ENCODE measurements at places on chromosomes 13 and 19.
A peak's percentile ranks its signal among the peaks of the same experiment; 100 is the strongest.

GRCh38 chr19:41945135-41945766, 13.9 kb downstream of the RABAC1 start:
- DNase-seq = no peak

GRCh38 chr19:2416321-2417097, 10.9 kb downstream of the TIMM13 start:
- DNase-seq = no peak

DNA sequence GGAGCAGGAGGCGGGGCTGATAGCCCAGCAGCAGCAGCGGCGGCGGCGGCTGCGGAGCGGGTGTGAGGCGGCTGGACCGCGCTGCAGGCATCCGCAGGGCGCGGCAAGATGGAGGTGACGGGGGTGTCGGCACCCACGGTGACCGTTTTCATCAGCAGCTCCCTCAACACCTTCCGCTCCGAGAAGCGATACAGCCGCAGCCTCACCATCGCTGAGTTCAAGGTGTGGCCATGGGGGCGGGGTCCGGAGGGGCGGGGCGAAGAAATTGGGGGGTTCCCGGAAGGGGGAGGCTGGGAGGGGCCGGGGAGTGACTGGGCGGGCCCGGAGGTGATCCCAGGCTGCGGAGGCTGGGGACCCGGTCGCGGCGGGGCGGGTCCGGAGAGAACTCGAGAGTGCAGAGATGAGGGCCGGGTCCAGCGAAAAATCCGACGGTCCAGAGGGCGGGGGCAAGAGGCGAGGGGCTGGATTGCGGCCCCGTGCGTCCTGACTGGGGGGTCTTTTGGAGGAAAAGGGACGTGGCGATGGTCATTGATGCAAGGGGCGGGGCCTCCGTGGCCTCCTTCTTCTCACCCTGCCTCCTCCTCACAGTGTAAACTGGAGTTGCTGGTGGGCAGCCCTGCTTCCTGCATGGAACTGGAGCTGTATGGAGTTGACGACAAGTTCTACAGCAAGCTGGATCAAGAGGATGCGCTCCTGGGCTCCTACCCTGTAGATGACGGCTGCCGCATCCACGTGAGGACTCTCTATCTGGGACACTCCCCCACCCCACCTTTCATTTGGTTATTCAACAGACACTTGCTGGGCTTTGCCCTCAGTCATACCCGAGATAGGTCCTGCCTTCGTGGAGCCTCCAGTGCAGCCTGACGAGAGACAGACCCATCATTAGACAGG, at the start of gene TBCB:
TSS of gene TBCB (plus strand) at position 16 of the 891 bp plus-strand sequence. CDS start at position 109, 93 bp downstream.
- DNase-seq = no peak

GRCh38 chr19:8148410-8149260, 757 bp downstream of the FBN3 start:
- peak; percentile 72 for DNase-seq

- no peak for DNase-seq
Observed at GRCh38 chr13:46751811-46752635, 44.9 kb downstream of the ESD start.

DNA sequence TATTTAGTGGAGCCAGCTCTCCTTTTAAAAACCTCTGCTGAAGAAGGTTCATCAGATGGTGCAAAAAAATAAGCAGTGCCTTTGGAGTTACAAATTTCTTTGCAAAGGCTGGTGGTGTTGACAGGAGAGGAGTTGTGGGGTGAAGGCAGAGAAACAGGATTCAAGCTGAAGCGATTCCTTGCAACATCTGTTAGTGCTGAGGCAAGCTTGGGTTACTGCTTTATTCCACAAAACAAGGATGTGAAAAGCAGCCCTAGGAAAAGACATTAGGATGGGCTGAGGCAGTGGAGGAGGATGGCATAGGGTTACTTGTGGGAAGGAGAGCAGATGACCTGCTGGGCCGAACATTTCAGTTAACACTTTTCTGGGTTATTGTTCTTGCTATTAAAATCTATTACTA, 390.7 kb downstream of the DLEU7 start:
- DNase-seq = no peak

DNA sequence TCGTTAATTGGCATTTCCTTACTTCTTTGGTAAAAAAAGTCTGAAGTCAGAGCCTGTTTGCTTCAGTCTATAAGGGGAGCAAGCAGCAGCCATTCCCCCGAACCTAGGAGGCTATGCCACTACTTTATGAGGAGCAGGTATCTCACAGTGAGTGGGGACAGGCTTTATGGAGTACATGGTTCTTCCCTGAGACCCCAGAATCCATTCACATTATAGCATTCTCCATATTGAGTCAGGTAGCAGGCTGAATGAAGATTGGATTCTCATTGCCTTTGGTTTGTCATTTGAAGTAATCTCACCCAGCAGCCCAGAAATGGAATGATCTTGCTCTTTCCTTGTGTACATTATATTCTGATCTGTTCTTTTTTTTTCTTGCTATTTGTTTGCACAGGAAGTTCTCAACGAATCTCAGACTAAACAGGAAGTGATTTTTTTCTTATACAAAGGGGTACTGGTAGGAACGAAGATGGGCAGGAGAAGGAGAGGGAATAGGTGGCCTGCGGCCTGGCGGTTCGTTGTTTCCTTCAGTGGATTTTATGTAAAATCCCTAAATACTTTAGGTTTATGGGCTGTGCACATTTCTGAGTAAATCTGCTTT, 74.4 kb downstream of the ARHGAP35 start:
- DNase-seq = no peak

GRCh38 chr13:24036115-24036514, 124.4 kb upstream of the SPATA13 start:
- DNase-seq = no peak

DNA sequence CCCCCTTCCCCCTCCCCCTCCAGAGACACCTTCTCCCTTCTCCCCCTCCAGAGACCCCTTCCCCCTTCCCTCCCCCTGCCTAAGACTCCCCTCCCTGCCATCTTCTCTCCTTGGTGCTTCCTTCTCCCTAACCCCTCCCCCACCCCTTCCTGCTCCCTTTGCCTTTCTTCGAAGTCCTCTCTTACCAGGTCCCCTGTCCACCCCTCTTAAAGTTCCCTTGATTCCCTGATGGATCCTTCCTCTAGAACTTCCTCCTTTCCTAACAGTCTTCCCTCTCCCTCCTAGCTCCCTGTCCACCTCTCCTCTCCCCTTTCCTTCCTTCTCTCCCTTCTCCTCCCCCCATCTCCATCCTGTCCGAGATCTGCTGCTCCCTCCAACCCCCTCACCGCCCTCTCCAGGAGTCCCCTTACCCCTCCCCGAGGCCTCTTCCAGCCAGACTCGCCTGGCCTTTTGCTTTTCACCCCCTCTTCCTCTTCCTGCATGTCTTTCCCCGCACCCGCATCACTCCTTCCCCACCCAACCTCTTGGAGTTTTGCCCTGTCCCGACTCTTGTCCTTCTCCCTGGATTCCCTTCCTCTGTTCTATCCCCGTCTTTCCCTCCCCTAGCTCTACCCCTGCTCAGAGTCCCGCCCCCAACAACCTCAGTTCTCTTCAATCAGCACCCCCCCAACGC, 3.1 kb downstream of the TNFSF9 start:
- no peak for DNase-seq

DNA sequence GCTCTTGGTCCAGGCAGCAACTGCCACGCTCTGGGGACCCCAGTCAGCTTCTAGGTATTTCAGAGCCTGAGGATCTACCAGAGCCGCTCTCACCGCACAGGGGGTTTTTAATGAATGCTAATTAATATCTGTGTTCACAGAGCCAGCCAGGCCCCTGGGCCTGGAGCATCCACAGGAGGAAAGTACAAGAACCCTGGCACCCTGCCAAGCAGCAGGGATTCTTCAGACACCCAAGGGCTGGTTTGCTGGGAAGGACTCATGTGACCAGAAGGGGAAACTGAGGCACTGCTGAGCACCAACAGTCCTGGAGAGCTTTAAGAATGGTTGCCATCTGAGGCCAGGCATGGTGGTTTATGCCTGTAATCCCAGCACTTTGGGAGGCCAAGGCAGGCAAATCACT, 38.0 kb upstream of the ADGRE5 start:
- no peak for DNase-seq

DNA sequence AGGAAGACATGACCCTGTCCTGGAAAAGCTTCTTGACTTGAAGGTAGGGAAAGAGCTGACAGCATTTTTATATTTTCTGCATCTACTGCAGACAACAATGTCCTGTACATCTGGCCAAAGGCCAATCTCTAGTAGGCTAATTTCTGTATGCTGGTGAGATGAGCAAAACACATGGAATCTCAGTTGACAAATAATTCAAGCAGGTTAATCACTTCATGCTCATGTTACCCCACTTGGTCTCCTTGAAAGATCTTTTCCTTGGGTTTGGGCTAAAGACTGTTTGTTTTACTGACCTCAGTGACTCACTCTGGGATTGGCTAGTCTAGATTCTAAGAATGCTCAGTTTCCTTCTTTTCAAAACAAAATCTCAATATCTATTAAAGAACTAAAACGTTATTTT, 298.8 kb downstream of the LMO7 start:
- no peak for DNase-seq

DNA sequence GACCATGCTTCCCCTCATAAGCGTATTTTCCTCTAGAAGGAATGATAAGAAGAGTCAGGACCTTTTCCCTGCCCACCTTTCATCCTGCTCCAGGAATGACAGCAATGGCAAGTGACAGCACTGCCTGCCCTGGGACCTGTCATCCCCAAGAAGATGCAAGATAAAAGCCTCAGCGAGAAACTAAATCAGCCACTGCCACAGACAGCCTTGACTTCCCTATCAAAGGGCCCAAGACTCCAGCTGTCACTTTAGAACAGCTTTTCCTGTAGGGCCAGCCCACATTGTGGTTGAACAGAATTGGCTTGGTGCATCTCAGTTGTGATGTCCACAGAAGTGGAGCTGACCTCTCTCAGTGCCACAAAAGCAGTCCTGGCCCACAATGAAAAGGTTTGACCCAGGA, 1.1 kb downstream of the RAB8A start:
- no peak for DNase-seq

- no peak for DNase-seq
Observed at GRCh38 chr13:91302111-91302510, 45.4 kb upstream of the MIR17HG start.

GRCh38 chr13:44507639-44508038, 68.5 kb downstream of the TSC22D1 start:
- DNase-seq = no peak

DNA sequence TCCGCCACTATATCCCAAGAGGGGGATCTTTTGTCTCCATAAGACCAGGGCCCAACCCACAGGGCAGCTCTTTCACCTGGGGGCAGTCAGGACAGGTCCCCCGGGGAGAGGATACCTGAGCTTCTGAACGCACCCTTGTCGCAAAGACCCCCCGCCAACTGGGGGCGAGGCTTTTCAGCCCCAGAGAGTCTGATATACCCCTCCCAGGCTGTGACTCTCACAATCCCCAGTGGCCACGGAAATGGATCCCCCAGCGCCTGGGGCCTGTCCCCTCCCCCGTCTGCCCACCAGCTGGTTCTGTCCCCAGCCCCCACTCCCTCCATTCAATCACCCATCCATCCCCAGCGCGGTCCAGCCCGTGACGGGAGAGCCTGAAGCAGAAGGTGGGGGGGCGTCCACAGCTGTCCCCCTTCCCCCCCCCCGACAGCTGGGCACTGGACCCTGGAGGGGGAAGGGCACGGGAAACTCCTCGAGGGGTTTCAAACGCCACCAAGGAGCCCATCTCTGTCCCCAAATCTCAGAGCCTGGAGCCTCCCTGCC, 823 bp downstream of the DOCK6 start:
- DNase-seq = peak; percentile 38

DNA sequence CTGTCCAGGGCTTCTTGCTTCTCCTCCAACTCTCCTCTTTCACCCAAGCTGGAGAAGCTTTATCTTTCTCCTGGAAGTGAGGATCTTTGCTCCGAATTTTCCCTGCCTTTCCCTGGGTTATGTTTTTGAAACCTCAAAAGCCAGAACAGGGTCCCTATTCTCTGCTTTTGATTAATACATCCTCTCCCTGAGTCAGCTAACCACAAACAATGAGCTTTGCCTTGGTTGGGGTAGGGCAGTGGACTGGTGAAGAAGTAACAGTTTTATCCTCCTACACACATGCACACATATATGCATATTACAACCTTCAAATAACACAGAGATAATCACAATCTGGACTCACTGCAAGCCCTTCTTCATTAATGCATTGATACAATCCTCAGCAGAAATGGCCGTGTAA, 44.6 kb downstream of the DLEU7 start:
- DNase-seq = no peak

DNA sequence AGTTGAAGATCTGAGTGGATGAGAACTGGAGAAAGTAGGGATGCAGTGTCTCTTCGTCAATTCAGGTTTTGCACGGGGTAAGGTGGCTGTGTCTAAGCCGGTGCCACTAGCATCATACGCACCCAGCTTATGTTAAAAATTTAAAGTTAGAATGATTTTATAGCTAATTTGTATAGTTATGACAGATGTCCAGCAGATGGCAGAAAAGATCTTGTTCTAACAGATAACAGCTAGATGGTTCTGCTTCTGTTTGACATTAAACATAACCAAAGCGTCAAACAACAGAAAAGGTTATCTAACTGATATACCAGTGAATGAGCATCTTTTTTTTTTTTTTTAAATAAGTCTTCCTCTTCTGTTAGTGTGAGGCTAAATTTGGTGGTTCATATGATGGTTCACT, 18.8 kb upstream of the EDDM13 start:
- DNase-seq = peak; percentile 66

DNA sequence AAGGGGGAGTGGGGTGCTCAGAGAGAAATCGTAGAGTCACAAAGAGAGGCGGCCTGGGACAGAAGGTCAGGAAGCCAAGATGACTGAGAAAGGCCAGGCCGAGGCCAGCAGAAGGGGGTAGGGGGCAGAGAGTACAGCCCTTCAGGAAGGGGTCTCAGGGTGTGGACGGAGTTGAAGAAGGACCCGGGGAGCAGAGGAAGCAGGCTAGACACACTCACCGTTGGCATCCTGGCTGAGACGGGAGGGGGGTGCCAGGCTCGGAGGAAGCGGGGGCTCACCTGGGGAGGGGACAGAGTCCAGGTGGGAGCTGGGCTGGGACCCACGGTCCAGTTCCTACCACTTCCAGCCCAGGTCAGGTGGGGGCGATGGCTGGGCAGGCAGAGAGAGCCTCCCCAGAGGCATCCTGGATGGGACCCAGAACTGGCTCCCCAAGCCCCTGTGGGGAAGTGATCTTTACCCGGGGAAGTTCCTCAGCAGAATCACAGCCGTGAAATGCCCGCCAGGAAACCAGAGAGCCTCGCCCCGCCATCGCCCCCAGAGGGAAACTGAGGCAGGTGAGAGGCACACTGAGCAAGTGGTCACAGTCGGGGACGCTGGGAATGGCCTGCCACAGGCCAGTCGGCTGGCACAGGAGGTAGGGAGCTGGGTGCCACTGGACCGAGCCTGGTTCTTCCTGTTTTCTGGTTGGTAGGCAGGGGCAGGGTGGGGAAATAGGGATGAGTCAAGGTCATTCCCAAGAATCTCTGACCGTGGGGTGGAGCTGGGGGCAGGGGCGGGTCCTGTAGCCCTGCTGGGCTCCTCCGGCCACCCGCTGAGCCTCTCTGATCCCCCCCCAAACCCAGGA, 1.4 kb downstream of the MATK start:
- no peak for DNase-seq

- peak; percentile 61 for DNase-seq
Observed at GRCh38 chr19:7177926-7178325, 108.4 kb downstream of the ZNF557 start.

DNA sequence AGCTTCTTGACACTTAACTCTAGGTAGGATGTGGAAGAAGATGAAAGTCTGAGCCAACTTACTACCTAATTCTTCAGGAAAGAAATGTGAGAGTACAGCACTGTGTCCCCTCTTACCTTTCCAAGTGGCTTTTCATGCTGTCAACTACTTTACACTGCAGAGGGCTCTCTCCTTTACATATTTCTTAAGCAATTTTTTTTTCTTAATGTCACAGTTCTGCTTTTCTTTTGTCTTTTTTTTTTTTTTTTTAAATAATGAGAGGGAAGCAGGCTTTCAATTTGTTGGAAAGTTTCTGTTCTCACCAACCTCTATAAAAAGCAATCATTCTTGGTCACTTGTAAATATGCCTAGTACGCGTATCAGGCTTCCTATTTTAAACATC, 212.7 kb upstream of the MIR17HG start:
- no peak for DNase-seq

Measured in NCI-H1417 (cell line).